Gastrocnemius medialis (tissue), 4 donors: ENCODE measurements at places on chromosomes 5 and 9. TPM values are rescaled to one million over a fixed set of nuclear protein-coding genes. Genes with fewer than 3 reads are reported as not detected.
A peak's percentile ranks its signal among the peaks of the same experiment; 100 is the strongest.

SPINK6 gene
- not detected for total RNA-seq

PCDHA1 gene
- total RNA-seq, result not detected

SLC2A8 gene
- total RNA-seq, result 26.2 TPM

IFNA21 gene
- not detected for total RNA-seq

DNA sequence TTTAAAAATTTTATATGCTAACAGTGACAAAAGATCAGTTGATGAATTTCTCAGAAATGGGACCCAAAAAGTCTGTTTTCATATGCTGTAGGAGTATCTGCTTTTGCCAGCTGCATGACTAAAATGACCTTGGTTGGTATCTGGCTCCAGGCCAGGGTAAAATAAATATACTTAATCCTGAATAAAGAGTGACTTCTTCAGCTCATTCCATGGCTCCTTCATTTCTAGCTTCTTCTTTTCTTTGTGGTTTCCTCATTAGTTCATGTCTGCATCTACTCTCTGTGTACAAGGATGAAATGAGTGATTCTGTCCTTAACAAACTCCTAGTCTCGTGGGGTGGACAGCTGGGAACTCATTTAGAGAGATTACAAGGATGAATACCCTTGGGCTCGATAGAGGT lies 36.0 kb downstream of the RCL1 start:
- H3K36me3 ChIP-seq, result no peaks in the 10 kb centered on the region
- peaks cover 50% of the 10 kb centered on the region for H3K4me1 ChIP-seq
- H3K27ac ChIP-seq, result peak overlapping the region; percentile 83
- H3K4me3 ChIP-seq, result no peak overlapping the region

DNA sequence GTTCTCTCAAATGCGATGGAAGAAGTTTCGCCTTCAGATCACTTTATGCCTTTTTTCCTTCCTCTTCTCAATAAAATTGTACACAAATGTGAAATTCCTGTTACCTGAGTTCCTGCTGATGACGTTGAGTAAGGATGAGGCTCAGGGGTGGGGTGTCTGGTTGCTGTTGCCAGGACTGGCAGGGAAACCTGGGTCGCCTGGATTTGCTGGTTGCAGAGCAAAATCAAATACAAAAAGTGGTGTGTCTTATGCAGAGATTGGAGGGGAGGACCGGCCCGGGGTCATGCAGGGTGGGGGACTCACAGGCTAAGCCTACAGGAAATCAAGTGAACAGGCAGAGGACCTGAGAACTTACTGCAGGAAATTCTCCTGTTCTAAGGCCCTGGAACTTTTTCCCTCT lies 39.2 kb downstream of the ANXA2R start:
- H3K36me3 ChIP-seq, result no peaks in the 10 kb centered on the region
- no peaks in the 10 kb centered on the region for H3K4me1 ChIP-seq
- no peak overlapping the region for H3K27ac ChIP-seq
- DNase-seq, result no peak
- H3K27me3 ChIP-seq, result peaks cover 62% of the 10 kb centered on the region
- H3K4me3 ChIP-seq, result no peak overlapping the region

DNA sequence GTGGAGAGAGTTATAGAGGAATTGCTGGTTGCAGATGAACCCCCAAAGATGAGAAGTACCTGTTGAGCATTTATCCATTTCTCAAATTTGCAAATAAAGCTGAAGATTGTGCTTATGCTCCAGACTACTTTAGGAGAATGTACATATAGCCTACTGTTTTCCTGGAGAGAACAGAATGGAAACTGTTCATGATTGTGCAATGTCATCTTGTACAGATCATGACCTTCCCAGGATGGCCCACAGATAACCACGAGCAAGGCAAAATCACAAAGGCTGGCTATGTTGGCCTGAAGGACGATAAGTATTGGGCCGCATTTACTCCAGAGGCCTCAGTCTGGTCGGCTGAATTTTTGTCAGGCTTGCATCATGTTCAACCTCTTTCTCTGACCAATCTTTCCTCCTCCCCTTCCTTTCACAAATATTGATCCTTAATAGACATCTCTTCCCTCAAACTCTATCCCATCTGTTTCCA lies 28.5 kb upstream of the RICTOR start:
- H3K27ac ChIP-seq, result no peak overlapping the region
- DNase-seq, result no peak
- H3K36me3 ChIP-seq, result no peaks in the 10 kb centered on the region
- H3K4me3 ChIP-seq, result no peak overlapping the region

DNA sequence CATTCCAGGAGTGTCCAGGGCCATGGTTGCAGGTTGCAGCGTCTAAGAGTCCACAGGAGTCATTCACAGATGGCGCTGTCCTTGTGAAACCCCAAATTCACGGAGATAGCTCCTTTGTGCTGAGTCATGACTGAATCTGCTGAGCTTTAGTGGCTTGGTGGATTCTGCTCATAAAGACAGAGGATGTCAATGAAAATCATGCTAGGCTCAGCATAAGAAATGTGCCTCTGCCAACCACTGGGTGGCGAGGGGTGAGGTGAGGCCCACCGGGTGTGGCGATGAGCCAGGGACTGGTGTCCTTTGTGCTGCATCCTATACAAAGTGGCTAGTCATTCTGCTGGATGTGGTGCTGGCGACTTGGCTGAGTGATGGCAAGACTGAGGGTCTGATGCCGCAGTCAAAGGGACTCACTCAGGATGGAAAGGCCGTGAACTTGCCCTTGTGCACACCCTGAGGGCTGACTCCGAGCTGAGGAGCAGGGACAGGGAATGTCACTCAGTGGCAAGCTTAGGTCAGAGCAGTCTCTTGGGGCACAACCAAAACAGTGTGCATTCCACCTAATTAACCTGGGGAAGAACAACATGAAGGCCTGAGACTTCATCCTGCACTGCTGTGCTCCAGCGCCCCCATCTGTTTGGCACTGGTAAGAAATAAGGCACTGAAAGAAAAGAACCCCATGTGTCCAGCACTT lies 71.5 kb downstream of the DAP start:
- H3K27ac ChIP-seq, result no peak overlapping the region
- no peak overlapping the region for H3K4me3 ChIP-seq
- H3K27me3 ChIP-seq, result no peaks in the 10 kb centered on the region
- no peaks in the 10 kb centered on the region for H3K36me3 ChIP-seq
- H3K4me1 ChIP-seq, result no peaks in the 10 kb centered on the region

DNA sequence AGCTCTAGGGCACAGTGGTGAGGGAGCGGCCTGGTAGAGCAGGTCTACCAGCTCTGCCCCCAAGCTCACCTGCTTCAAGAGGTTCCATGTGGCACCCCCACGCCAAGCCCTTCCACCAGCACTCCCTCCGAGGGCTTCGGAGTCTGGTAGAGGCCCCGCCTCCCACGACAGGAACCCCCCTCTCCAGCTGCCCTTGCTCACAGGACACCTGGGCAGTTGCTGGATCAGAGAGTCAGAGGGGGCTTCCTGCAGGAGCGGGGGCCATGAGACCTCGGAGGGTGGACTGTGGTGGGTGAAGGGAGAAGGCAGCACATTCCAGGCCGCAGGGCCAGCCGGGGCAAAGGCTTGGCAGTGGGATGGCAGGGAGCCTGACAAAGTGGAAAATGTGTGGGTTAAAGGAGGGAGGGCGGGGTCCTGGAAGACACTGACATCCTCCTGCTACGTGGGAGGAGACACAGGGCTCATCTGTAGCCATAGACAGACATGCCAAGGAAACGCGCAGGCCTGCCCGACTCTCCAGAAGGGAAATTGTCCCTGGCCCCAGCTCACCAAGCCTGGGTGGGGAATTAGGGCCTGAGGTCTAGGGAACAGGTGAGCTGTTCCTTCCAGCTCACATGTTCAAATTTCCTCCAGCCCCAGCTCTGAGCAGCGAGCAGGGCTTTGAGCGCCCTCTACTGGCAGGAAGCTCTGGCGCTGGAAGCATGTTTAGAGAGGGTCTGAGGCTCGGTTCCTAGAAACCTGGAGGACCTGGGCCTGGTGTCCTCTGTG lies 74.2 kb downstream of the NTNG2 start:
- no peaks in the 10 kb centered on the region for H3K4me1 ChIP-seq
- DNase-seq, result peak; percentile 36
- peaks cover 20% of the 10 kb centered on the region for H3K27me3 ChIP-seq
- H3K4me3 ChIP-seq, result no peak overlapping the region
- no peaks in the 10 kb centered on the region for H3K36me3 ChIP-seq

- no peak for DNase-seq
- peaks cover 70% of the 10 kb centered on the region for H3K4me1 ChIP-seq
- no peaks in the 10 kb centered on the region for H3K27me3 ChIP-seq
- peak overlapping the region; percentile 92 for H3K4me3 ChIP-seq
Observed at GRCh38 chr5:140565024-140565779, 574 bp downstream of the SLC35A4 start.

DNA sequence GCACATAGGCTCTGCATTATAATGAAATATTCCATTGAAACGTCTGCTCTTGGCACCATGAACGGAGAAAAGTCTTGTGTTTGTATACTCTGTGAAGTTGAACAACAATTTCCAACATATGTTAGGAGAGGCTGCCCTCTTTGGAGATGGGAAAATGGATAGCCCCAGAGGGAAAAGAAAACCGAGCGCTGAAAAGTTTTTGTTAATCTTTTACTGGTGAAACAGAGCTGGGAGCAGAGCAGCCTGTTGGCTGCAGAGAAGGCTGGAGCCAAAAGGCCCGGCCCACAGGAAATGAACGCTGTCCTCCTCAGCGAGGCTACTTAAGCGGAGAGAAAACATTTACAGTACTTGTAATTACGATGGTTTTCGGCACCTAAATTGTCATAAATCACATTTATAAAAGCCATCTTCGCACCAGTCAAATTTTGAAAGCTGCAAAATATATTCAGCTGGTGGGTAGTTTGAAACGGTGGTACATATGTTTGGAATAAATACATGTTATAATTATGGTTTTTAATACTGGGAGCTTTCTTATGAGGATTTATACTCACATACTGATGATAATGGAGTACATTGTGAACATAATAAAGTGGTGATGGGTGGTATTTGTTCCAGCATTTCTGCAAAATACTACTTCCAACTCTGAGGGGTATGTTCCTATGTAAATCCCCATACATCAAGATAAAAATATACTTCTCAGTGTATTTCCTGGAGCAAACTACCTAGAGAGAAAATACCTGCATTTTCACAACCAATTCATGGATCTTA lies 129.6 kb upstream of the CNTLN start:
- no peaks in the 10 kb centered on the region for H3K27me3 ChIP-seq
- H3K4me3 ChIP-seq, result no peak overlapping the region
- H3K36me3 ChIP-seq, result no peaks in the 10 kb centered on the region
- H3K4me1 ChIP-seq, result peaks cover 4% of the 10 kb centered on the region
